ENCODE measurements at places on chromosomes 16 and 17. TPM values are rescaled to one million over a fixed set of nuclear protein-coding genes. Genes with fewer than 3 reads are reported as not detected.

DNA sequence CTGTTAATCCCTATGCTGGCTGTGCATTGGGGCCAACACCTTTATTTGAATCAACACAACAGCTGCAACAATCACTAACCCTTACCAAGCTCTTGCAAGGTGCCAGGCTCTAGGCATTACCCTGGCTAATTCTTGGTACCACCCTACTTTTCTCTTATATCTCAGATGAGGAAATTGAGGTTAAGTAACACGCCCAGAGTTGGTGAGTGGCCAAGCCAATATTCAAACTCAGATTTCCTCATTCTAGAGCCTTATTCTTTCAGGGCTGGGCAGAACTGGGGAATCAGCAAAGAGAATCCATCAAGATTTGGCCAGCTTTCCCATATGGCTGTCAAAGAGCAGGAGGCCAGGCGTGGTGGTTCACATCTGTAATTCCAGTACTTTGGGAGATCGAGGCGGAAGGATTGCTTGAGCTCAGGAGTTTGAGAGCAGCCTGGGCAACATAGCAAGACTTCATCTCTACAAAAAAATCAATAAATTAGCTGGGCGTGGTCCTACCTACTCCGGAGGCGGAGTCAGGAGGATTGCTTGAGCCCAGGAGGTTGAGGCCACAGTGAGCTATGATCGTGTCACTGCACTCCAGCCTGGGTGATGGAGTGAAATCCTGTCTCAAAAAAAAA, 23.7 kb downstream of the ARSG start:
- H3K4me1 ChIP-seq, result peaks cover 31% of the 10 kb centered on the region
- no peak for DNase-seq
- peaks cover 6% of the 10 kb centered on the region for H3K27me3 ChIP-seq
- no peak overlapping the region for H3K4me3 ChIP-seq
- H3K36me3 ChIP-seq, result peaks cover 16% of the 10 kb centered on the region

DNA sequence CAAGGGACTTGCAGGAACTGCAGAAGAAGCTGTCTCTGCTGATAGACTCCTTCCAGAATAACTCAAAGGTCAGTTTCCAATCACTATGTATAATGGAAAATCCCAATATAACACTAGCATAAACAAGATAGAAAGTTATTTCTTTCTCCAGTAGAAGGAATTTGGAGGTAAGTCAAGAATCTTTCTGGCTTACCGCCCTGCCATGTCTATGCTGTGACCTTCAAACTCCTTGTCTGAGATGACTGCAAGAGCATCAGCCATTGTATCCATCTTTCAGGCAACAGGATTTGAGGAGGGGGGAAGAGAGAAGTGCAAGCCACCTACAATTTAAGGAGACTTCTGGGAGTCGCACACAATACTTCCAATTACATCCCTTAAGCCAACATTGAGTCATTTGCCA, 2.7 kb downstream of the LDAF1 start:
- peaks cover 70% of the 10 kb centered on the region for H3K4me1 ChIP-seq
- H3K4me3 ChIP-seq, result no peak overlapping the region
- no peak for DNase-seq

- H3K27ac ChIP-seq, result no peak overlapping the region
- H3K4me1 ChIP-seq, result peaks cover 31% of the 10 kb centered on the region
- H3K27me3 ChIP-seq, result no peaks in the 10 kb centered on the region
- DNase-seq, result no peak
- no peak overlapping the region for H3K4me3 ChIP-seq
Measured at GRCh38 chr16:24755201-24755874, 25.9 kb downstream of the TNRC6A start.

GRCh38 chr17:1201132-1201702, 21.4 kb upstream of the ABR start:
- no peak overlapping the region for H3K4me3 ChIP-seq
- H3K4me1 ChIP-seq, result no peaks in the 10 kb centered on the region
- H3K27me3 ChIP-seq, result peaks cover 15% of the 10 kb centered on the region
- H3K36me3 ChIP-seq, result no peaks in the 10 kb centered on the region
- no peak overlapping the region for H3K27ac ChIP-seq

DNA sequence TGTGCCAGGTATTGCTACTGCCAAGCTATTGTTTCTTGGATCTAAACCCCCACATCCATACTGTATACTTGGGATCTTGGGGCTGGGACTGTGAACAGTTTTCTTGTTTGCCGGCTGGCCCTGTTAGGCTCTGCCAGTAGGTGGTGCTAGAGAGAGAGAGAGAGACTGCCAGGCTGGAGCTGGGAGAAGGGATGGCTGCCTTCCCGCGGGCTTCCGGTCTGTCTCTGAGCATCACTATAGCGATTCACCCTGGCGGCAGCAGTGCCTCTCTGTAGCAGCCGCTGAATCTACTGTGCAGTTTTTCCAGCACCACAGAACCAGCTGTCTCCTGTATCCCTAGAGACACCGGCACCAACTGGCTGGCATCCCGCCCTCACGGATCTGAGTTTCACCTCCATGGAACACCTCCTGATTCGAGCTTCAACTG, 201.2 kb downstream of the UTP18 start:
- DNase-seq, result peak; percentile 7
- no peaks in the 10 kb centered on the region for H3K4me1 ChIP-seq
- no peak overlapping the region for H3K4me3 ChIP-seq
- H3K27ac ChIP-seq, result no peak overlapping the region
- no peaks in the 10 kb centered on the region for H3K36me3 ChIP-seq

- no peaks in the 10 kb centered on the region for H3K36me3 ChIP-seq
- H3K4me1 ChIP-seq, result peaks cover 49% of the 10 kb centered on the region
Measured at GRCh38 chr17:82297280-82297713, 20.1 kb downstream of the CD7 start.

DNA sequence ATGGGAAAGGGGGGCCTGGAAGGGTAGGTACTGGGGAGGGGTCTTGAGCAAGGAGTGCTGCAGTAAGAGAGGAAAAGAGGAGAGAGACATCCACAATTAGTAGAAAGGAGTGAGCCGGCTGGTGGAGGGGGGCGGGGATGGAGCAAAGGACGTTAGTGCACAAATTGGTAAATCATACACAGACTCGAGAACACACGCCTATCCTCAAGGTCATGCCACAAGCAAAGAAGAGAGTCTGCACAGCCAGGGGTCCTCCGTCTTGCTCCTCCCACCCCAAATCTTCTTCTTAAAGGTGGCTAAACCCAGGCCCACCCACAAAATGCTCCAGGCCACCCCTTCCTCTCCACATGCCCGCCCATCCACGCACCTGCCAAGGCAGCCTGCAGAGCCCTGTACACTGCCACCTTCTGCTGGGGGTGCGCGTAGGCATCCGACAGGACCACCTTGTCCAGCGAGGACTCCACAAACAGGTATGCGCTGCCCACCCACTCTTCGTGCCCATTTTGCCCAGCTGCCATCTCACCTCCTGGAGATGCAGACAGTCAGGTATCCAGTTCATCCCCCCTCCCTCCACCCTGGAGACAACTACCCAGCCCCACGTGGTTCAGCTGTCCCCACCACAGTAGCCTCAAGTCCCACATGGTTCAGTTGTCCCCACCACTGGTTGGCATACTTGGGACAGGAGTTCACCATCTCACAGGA, 3.4 kb downstream of the TRADD start:
- peaks cover 15% of the 10 kb centered on the region for H3K4me1 ChIP-seq
- H3K27ac ChIP-seq, result no peak overlapping the region
- DNase-seq, result no peak
- no peaks in the 10 kb centered on the region for H3K36me3 ChIP-seq

- no peaks in the 10 kb centered on the region for H3K36me3 ChIP-seq
- no peak overlapping the region for H3K27ac ChIP-seq
- peaks cover 20% of the 10 kb centered on the region for H3K4me1 ChIP-seq
- H3K27me3 ChIP-seq, result peaks cover 6% of the 10 kb centered on the region
Measured at GRCh38 chr17:19290066-19290705, 53.0 kb downstream of the EPN2 start.

DNA sequence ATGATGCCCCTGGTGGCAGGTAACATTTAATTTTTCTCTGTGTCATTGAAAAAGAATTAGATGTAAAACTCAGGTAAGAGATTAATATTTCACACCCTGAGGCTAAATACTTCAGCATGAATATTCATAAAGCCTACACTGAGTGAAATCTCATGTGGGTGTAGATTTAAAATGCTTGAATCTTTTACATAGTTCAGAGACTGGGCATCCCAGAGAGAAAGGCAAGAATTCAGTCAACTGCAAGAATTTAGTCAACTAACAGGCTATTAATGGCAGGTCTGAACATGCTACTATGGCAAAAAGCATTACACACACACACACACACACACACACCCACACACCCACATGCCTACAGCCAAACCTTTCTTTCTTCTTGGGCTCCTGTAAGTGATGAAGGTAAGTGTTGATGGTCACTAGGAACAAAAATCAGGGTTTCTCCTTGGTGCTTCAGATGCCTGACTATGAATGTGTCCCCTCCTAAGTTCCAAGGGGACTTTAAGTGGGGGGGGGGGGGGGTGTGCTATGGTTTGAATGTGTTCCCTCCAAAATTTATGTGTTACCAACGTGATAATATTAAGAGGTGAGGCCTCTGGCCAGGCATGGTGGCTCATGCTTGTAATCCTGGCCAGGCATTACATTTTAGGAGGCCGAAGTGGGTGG, 63.7 kb upstream of the PSMD7 start:
- DNase-seq, result no peak
- no peaks in the 10 kb centered on the region for H3K4me1 ChIP-seq
- no peak overlapping the region for H3K4me3 ChIP-seq
- no peaks in the 10 kb centered on the region for H3K36me3 ChIP-seq
- H3K27ac ChIP-seq, result no peak overlapping the region
- H3K27me3 ChIP-seq, result peaks cover 3% of the 10 kb centered on the region

DNA sequence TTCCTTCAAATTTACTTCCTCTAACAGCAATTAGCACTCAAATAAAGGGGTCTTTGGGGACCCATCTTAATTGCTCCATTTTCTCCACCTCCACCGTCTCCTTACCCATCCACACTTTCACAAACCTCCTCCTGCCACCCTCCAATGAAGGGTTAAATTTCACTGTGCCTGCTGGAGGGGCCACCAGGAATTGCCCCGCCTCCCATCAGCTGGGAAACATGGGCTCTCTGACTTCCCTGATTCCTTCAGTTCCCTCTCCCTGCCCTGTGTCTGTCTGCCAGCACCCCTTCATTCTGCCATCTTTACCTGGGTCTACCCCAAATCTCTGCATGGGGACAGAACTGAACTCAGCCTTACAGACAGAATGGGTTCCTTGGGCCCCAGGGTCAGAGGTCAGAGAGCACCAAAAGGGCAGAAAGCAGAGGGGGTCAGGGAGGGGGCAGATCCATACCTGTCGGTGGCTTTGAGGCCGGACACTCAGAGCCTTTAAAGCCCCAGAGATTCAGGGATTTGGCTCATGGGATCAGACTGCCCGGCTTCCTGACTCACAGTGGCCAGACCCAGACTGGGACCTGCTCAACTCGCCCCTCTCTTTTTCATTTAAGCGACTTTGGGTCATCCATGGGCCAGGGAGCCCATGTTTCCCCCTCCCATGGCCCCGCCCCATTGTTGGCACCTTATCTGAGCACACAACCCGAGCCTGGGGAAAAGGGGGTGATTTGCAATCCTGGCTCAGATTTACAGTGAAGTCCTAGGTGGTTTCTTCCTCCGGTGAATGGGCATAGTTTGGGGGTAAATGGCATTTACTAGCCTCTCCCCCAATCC, 17.6 kb upstream of the SP2 start:
- H3K36me3 ChIP-seq, result no peaks in the 10 kb centered on the region
- DNase-seq, result no peak
- H3K27ac ChIP-seq, result peak overlapping the region; percentile 52
- peaks cover 6% of the 10 kb centered on the region for H3K27me3 ChIP-seq

DNA sequence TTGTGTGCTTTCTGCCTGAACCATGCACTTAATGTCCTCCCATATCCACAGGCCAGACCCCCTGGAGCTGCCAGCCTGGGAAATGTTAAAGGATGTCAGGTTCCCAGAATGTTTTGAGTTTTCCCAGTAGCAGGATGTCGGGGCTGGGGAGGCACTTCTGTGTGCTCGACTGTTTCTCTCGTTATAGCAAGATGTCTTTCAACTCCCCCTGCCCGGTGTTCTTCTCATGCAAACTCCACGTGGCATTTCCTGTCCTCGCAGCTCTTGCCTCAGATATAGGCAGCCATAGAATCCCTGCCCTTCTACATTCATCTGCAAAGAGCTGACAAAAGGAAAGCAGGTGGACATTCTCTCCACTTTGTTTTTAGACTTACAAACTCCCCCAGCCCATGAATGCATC, 457.2 kb upstream of the CDH11 start:
- H3K4me1 ChIP-seq, result peaks cover 4% of the 10 kb centered on the region
- DNase-seq, result no peak
- H3K36me3 ChIP-seq, result no peaks in the 10 kb centered on the region
- no peaks in the 10 kb centered on the region for H3K27me3 ChIP-seq
- no peak overlapping the region for H3K4me3 ChIP-seq

DNA sequence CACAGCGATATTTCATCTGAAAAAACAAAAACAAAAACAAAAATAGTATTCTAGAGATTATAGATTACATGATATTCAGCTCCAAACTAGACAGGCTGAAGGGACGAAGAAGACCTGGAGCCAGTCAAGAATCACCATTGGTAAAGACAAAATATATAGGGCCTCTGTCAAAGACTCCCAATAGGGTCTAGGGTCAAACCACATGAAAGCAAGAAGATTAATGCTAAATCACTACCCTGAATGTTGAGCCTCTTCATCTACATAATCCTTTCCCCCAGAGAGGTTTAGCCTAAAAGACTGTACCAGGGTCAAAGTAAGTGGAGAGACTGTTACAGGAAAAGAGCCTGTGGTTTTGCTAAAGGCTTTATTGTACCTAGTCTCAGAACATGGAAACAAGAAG, 10.8 kb upstream of the NME1 start:
- DNase-seq, result no peak
- H3K36me3 ChIP-seq, result no peaks in the 10 kb centered on the region
- no peak overlapping the region for H3K4me3 ChIP-seq
- H3K27me3 ChIP-seq, result no peaks in the 10 kb centered on the region
- H3K27ac ChIP-seq, result no peak overlapping the region
- peaks cover 14% of the 10 kb centered on the region for H3K4me1 ChIP-seq

DNA sequence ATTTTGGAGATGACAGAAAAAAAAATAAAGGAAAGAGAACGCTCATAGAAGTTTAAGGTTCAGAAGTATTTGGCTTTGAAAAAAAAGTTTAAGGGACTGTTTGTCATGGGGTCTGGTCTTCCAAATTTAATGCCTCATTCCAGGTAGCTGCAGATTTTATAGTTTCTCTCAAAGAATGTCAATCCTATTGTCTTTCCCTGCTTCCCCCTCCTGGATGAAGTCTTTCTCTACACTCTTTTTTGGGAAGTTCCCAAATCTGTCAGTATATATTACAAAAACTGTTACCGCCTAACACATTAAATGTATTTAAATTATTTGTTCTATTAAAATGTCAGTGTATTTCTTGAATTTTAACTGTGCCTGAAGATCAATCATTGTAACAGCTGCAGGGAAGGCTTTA, 457.5 kb downstream of the MAF start:
- no peaks in the 10 kb centered on the region for H3K4me1 ChIP-seq
- no peak overlapping the region for H3K27ac ChIP-seq
- H3K4me3 ChIP-seq, result no peak overlapping the region

ZNF750 gene
- total RNA-seq, result not detected

RUNDC1 gene
- 12.5 TPM for total RNA-seq

TNS4 gene
- not detected for total RNA-seq

PPM1D gene
- 12.7 TPM for total RNA-seq

DNAI2 gene
- total RNA-seq, result not detected

CEP131 gene
- 11.1 TPM for total RNA-seq

LRRC46 gene
- 0.41 TPM for total RNA-seq

CES1 gene
- total RNA-seq, result not detected

CCDC154 gene
- 0.42 TPM for total RNA-seq

MYL4 gene
- total RNA-seq, result not detected

ABCC11 gene
- 0.18 TPM for total RNA-seq

CCL3 gene
- not detected for total RNA-seq
